Nucleus accumbens (tissue), 56 donors: ENCODE measurements at places on chromosomes 11 and 22.

DNA sequence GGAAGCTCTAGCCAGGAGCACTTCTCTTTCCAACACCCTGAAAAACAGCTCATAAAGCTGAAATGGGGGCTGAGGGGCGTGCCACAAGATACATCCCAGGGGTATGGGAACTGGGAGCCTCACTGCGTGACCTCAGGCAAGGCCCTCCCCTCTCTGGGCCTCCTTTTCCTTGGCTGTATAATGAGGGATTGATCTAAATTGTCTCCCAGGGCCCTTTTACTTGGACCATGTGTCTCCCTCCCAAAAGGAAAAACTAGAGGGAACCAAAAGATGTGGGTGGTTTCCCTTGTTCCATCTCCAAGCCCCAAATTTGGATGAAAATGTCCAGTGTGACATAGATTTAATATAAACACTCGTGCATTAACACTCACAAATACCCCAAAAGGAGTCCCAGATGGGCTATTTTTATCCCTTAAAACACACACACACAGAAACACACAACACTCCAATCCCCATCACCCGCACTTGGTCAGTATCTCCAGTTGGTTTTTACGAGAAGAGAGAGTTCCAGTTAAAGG lies 25.9 kb upstream of the SMTN start:
- no peak for DNase-seq

GRCh38 chr11:67611165-67611564 lies 4.4 kb downstream of the NDUFV1 start:
- no peak for DNase-seq

- DNase-seq: no peak
Measured at GRCh38 chr11:104572279-104572678, 326.0 kb downstream of the CASP12 start.

GRCh38 chr11:35483131-35483820 lies 42.1 kb downstream of the PAMR1 start:
- no peak for DNase-seq

DNA sequence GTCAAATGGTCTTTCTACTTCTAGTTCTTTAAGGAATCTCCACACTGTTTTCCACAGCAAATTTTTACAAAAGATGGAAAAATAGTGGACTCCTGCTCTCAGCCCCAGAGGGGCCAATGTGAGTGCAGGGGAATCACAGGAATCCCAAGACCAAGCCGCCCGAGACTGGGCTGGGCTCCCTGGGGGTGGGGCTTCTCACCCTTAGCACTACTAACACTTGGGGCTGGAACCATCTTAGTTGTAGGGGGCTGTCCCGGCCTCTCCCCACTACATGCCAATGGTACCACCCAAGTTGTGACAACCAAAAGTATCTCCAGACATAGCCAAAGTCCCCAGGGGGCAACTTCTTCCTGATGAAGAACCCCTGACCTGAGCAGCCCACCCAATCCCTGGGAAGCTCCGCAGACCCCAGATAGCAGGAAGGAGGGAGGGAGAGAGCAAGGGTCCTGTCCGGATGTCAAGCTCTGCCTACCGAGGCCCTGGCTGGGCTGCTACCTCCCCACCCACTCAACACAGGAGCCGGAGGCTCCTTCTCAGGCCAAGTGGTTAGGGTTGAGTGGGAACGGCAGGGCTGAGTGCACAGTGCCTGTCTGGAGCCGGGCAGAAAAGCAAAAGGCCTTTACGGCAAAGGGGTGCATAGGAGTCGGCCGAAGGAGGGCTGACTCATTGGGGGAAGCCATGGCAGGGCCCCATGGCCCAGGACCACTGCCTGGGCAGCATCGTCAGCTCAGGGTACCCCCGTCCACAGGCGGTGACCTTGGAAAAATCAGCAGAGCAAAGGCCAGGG lies 122.5 kb upstream of the FGF3 start:
- no peak for DNase-seq

DNA sequence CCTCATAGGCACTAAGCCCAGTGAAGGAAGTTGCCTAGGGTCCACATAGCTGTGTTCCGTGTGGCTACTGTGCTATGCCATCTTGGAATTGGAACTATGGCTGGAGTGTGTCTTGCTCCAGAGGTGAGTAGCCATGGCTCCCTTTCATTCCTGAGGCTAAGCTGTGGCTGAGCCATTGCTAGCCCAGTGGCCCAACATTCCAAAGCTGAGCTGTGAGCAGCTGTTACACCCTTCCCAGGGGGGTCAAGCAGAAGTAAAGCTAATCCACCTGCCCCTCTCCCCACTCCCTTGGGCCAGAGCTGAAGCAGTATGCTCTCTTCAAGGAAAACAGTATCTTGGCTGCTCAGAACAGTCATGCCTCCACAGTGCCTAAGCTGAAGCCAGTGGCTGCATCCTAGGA lies 51.1 kb downstream of the USP35 start:
- DNase-seq: no peak

- DNase-seq: no peak
Measured at GRCh38 chr22:35128637-35129036, 62.7 kb downstream of the ISX start.

DNA sequence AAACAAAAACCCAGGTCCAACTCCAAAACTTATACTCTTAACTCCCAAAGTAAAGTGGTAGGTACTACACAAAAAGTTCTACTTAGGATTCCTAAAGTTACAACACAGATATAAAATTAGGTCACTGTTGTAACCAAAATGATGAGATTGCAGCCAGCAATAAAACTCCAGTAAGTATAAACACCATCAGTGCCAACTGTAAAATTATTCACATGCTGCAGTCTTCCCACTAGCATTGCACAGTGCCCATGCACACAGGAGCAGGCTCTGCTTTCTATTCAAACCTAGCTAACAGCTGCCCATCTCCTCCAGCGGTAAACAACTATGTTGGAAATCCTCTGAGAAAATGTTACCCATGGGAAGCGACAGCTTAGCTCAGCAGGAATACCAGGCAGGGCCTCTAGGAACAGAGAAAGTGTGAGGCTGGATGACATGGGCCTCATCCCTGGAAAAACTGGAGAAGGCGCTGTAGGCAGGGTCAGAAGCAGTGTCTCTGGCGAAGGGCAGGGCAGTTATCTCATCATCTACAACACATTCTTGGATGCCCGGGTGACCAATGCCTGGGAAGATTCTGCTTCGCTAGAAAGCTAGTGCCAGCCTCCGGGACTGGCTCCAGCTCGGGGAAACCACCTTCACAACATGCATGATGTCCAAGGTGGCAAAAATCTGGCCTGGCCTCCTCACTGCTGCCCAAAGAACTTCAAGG lies 9.1 kb downstream of the CPT1A start:
- no peak for DNase-seq

GRCh38 chr22:29385748-29386147 lies 2.6 kb downstream of the AP1B1 start:
- peak; percentile 54 for DNase-seq

- DNase-seq: no peak
Measured at GRCh38 chr11:118768690-118769089, 22.3 kb downstream of the DDX6 start.

DNA sequence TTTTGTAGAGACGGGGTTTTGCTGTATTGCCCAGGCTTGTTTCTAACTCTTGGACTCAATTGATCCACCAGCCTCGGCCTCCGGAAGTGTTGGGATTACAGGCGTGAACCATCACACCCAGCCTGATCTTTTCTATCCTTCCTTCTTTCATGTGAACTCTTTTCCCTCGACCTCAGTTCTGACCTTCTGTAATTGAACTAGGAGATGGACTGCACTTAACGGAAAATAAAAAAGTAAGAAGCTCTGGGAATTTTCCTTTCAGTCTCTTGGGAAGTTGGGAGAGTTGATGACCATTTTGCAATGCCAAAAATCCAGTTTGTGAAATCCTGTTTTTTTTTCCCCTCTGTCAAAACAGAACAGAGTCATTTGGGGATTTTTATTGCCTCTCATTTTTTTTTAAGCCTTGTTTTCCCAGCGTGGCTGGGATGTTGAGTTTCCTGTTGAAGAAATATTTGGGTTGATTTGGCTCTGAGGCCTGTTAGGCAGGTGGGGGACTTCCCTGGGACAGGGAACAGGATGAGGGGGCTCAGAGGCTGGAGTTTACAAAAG lies 26.9 kb upstream of the CYB5R3 start:
- DNase-seq: no peak

DNA sequence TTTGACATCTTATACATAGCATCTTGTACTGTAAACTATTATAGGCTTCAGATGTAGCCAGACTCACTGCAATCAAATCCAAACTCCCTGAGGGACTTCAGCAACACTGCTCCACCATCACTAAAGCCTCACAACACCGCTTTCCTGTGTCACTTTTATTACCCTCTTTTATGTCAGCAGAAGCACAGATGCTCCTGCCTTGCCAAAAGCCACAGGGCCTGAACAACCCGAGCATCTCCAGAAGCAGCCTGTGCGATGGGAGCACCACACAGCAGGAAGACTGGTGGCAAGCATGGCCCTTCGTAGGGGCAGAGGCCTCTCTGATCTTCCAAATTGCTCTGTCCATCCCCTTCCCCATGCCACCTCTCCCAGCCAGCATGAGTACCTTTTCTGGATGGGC lies 22.9 kb downstream of the TMEM123 start:
- no peak for DNase-seq

DNA sequence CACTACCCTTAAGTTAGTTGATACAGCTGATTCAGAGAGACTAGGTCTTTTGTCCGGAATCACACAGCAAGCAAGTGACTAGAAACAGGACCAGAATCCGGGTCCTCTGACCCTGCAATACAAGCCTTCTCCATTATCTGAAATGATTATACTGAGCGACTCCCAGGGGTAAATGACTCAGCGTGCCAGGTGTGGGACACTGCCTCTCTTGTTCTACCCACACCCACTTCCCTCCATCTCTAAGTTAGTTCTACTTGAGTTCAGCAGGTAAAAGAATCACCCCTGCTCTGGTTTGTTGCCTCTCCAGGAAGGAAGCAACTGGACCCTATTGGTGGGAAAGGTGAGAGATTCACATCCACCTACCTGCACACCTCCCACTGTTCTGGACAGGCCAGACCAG lies 156.9 kb downstream of the DBX1 start:
- no peak for DNase-seq

GRCh38 chr22:41557401-41558240 lies 3.2 kb upstream of the CSDC2 start:
- peak; percentile 74 for DNase-seq

GRCh38 chr11:113339929-113340589 lies 25.7 kb downstream of the TTC12 start:
- no peak for DNase-seq

DNA sequence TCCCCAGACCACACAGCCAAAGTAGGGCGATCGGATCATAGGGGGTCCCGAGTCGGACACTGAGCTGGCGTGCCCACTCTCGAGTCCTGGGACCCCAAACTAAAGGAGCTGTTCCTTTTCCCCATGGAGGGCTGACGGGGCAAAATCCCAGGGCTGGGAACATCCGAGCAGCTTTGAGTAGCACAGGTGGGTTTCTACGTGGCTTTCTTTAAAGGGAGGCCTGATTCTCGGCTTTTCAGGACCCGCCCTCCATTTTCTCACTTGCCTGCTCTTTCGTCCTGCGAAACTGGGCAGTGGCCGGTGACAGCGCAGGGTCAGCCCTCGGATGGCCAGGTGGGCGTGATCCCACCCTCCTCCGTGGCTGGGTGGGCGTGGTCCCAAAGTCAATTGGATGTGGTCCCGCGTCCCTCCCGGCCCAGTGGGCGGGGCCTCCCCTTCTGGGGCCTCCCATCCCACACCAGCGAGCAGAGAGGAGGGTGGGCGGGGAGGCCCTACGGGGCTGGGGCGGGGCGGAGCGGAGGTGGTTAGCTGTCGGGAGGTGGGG lies 17.5 kb upstream of the TXNRD2 start:
- DNase-seq: no peak

- no peak for DNase-seq
Measured at GRCh38 chr22:25938151-25938550, 196.2 kb downstream of the MYO18B start.

DNA sequence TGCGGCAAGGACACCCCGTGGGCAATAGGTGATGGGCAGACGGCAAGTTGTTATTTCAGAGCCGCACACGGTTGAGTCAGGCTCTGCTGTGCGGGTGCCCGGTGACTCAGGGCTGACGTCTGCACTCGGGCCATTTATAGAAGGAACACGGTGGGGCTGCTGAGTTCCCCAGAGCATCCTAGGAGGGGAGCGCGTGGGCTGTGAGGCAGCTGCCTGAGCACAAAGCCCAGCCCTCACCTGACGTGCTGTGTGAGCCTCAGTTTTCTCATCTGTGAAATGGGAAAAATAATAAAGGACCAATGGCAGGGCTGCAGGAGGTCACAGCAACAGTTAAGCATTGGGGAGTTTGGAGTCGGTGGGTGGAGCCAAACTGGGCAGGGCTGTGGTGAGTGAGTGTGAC lies 11.3 kb upstream of the RHOD start:
- peak; percentile 42 for DNase-seq

DNA sequence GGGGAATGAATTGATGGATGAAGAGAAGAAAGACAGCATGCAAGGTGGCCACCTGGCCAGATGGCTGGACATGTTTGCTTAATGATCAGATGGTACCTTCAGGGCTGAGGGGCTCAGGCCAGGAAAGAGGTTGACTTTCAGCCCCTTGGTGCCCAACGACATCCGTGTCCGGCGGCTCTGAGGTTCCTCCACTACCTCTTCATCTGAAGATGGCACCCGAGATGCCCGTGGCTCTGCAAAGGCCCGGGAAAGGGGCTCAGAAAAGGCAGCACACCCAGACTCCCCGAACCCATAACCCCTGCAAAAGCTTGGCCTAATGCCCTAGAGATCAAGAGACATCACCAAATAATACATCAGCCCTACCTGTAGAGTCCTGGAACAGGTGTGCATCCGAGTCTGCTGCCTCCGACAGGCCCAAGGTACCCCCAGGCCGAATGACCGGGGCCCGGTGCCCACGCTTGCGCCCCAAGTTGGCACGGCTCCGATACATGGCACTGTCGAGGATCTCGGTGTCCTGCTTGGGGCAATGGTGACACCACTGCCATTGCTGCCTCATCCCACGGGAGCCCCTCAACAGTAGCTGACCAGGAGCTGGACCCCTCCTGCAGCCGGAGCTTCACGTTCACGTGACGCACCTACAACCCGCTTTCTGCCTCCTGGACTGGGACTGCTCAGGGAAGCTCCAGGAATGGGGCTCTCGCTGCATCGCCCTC lies 22.9 kb downstream of the TNKS1BP1 start:
- no peak for DNase-seq

GRCh38 chr11:116948391-116948790 lies 111.0 kb upstream of the APOA1 start:
- DNase-seq: no peak

DNA sequence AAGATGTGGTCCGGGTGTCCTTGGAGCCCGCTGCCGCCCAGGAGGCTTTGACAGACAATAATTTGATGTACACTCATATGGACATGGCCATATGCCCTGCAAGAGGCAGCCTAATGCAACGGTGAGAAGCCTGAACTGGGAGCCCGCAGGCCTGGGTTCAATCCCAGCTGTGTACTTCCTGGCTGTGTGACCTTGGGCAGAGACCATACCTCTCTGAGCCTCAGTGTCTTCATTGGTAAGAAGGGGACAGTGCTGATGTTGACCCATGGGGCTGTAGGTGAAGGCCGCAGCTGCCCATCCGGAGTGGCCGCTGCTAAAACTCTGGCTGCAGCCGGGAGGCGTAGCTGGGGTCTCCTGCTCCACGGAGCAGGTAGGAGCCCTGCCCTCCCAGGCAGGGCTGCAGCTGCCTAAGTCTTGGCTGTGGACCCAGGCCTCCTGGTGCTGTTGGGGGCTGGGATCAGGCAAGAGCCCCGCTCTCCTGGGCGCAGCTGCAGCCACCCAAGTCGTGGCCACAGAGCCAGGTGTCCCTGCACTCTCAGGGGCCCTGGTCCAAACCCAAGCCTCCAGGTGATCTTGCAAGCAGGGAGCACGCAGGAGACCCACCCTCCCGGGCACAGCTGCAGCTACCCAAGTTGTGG lies 8.9 kb downstream of the IL2RB start:
- no peak for DNase-seq
